Activated CD4-positive, alpha-beta T cell treated with anti-CD3 and anti-CD28 coated beads for 24 hours (primary cell): ENCODE measurements at places on chromosomes 7 and 10.

DNA sequence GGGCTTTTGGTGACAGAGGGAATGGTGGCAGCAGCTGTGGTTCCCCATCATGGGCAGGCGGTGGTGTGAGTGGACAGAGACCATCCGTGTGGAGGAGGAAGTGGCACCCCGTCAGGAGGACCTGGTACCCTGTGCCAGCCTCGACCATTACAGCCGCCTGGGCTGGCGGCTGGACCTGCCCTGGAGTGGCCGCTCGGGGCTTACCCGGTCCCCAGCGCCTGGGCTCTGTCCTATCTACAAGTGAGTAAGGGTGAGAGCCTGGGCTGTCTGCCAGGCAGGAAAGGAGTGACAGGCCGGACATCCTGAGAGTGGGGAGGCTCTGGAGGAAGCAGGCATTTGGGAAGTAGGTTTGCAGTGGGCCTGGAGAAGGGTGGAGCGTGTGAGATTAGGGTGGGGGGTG lies 2.9 kb upstream of the ZNF467 start:
- no peak for DNase-seq

GRCh38 chr7:121547544-121548092 lies 151.5 kb upstream of the FAM3C start:
- no peak for DNase-seq

- DNase-seq = no peak
Measured at GRCh38 chr7:36304099-36304425, 85.6 kb upstream of the ANLN start.

- no peak for DNase-seq
Measured at GRCh38 chr10:121005948-121006587, 154.9 kb downstream of the WDR11 start.

GRCh38 chr10:16001581-16001980 lies 141.3 kb upstream of the MINDY3 start:
- no peak for DNase-seq

DNA sequence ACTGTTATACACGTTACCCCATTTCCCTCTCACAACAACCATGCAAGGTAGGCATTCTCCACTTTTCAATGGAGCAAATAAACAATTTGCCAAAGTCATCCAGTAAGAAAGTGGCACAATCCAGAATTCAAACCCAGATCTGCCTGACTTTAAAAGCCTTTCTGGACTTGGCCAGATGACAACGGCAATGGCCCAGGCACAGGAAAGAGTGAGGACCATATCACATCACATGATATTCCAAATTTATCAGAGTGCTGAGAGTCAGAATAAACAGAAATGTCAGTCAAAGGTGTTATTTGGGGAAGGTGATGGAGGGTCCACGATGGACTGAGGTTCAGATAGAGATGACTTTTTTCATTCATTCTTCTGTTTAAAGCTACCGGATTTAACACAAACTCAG lies 48.0 kb downstream of the CALD1 start:
- DNase-seq = no peak

DNA sequence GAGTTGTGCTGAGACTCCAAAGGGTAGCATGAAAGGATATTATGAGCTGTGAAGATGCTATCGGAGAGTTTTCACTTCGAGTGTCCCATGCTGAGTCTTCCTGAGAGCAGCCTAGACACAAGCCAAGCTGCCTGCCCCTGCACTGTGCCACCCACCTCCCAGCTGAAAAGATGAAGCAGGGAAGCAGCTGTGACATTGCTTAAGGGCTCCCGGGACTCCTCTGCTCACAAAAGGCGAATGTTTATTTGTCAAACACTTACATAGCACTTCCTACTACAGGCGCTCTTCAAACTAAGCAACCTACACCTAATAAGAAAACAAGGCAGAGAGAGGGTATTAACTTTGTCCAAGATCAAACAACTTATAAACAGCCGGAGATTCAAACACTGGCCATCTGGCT lies 95.6 kb downstream of the OSBPL3 start:
- DNase-seq = no peak

- no peak for DNase-seq
Measured at GRCh38 chr7:117085275-117085674, 132.0 kb downstream of the ST7 start.

DNA sequence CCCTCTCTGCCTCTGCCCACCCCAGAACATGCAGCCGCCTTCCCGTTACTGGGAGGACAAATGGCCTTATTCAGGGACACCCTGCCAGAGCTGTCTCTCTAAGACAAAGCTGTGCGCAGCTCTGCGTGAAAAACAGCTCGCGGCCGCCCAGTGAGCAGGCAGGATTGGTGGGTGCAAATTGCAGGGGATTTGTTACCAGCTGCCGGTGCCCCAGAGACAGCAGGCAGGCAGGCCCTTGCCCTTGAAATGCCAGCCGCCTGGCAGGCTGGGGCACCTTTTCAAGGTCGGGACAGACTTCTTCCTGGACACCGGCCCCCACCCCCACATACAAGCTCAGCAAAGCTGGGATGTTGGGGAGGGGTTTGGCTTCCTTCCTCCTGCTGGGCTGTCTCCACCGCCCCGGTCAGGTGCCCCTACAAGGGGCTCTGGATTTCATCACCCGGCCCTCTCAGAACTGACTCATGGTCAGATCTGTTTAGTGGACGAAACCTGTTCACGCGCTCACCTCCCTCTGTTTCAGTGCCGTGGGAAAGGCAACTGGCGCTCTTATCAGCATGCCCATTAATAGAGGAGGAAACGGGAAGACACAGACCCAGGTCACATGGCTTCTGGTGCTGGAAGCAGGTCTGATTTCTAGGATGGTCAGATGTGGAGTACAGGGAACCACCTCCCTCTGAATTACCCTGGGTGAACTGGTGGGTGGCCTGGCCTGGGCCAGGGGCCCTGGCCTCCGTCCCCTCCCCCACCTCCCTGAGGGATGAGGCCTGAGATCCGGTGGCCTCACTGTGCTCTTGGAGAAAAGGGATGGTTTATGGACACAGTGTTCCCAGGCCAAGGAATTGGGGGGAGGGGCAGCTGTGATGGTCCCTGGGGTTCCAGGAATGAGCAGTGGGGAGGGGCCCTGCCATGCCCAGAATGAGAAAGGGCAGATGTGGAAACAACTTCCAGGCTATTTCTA lies 123.9 kb upstream of the PPIF start:
- no peak for DNase-seq

GRCh38 chr7:123410273-123410904 lies 124.0 kb downstream of the IQUB start:
- DNase-seq = no peak

DNA sequence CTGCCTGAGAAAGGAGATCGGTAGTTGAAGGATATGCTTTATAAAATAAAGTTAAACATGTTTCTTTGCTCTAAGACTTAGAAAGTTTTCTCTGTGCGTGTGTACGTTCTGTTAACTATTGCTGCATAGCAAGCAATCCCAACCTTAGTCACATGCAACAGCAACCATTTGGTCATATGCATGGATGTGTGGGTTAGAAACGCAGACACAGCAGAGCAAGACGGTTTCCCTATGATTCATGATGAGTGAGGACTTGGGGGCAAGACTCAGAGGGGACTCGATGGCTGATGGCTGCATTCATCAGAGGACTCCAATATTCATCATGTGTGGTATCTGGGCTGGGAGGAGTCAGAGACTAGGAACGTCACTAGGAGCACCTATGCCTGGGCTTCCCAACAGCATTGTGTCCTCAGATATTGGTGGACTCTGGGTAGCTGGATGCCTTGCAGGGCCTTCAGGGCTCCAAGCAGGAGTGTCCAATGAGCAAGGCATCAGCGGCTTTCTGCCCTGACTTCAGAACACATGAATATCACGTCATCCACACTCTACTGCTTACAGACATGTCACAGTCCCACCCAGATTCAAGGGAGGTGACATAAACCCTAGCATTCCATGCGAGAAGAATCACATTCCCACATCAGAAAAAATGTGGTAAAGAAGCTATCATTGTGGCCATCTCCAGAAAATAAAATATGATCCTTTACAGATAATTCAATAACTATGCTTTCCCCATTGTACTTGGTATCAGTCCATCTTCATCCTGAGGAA lies 731.2 kb downstream of the TNS3 start:
- DNase-seq = no peak

DNA sequence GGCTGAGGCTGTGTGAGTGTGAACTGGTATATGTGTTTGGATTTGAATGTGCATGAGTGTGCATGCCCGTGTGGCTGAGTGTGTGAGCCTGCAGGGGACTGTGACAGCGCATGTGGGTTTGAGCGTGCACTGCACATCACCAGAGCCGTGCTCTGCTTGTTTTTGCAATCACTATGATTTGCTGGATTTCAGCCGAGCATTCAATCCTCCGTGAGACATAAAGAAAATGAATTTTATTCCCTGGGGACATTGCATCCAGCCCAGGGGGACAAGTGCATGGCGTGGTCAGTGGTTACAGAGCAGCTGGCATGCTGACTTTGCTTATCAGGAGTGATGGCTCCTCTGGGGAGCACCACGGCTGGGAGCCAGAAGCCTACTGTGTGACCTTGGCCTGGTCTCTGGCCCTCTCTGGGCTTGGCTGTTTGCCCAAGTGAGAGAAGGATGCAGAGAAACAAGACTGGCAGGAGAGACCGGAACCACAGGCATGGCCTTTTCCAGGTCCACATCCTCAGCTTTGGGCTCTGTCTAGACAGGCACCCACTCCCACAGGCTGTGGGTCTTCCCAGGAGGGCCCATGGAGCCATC lies 160.2 kb upstream of the UNC5B start:
- no peak for DNase-seq

GRCh38 chr10:47402641-47403301 lies 18.7 kb upstream of the ZNF488 start:
- DNase-seq = no peak

GRCh38 chr10:52682766-52683165 lies 89.8 kb downstream of the MBL2 start:
- DNase-seq = no peak

DNA sequence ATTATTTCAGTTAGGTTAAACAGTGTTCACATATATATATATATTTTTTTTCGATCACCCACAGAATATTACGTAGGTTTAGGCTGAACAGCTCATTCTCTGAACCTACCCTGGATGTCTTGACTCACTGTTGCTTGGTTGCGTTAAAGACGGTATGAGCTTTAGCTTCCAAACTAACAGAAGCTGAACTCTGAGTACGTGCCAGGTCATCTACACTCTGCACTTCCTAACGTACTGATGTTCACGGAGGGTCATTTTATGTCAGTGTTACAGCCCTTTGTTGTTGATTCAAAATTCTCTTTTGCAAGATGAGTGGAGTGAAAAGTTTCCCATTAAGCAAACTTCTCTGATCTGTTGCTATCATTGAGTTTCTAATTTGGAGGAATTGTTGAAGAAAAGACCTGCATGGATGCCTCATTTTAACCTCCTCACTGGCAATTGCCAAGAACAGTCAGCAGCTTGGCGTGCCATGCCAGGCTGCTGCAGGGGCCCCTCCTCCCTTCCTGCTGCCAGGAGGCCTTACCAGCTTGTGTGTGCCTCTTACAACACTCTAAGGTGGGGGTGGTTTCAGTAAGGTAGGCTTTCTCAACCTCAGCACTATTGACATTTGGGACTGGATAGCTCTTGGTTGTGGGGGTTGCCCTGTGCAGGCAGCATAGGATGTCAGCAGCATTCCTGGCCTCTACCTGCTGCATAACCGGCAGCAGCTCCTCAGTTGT lies 44.3 kb downstream of the INSYN2A start:
- no peak for DNase-seq
